NCI-H226 (cell line): ENCODE measurements at places on chromosomes 6 and 20.

DNA sequence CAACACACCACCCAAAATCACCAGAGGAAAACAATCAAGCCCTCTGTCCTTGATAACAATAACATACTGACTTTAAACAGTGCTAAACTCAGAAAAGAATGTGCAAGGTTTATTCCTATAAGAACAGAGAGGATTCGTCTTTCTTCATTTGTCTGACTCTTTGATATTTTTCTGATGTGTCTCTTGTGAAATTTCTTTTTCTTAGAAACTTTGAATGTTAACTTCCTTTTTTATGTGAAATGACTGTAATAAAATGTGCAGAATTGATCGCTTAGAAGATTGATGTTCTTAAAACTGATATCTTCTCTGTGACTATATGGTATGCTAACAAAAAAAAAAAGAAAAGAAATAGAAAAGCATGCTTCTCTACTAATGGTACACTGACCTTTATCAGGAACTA, 947.4 kb upstream of the CITED2 start:
- DNase-seq, result no peak

- no peak for DNase-seq
Observed at GRCh38 chr6:170124150-170124549, 166.7 kb downstream of the DLL1 start.

DNA sequence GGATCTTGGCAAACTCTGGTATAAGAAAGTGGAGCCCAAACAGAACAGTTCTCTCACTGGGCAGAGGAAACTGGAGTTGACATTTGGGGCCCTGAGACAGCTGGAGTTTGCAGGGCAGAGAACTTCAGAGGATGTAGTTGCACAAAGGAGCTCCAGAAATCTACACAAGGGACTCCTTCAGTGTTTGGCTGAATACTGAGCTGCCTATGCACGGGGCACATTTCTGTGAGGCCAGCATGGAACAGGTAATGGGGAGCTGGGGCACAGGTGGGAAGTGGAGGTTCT, 169.3 kb downstream of the ANKRD60 start:
- DNase-seq, result no peak

- DNase-seq, result peak; percentile 59
Observed at GRCh38 chr20:63536997-63537524, at the start of gene PTK6. TSS of gene PTK6 (minus strand) at chr20:63537376. CDS start at chr20:63537314, 62 bp downstream.

- DNase-seq, result no peak
Observed at GRCh38 chr20:63087872-63088680, 81.3 kb upstream of the BHLHE23 start.

- DNase-seq, result no peak
Observed at GRCh38 chr6:53199156-53199555, 50.5 kb upstream of the GCM1 start.

GRCh38 chr6:37168163-37168758, 1.7 kb upstream of the PIM1 start:
- DNase-seq, result no peak

- DNase-seq, result no peak
Observed at GRCh38 chr6:1621070-1621701, 11.5 kb downstream of the FOXC1 start.

DNA sequence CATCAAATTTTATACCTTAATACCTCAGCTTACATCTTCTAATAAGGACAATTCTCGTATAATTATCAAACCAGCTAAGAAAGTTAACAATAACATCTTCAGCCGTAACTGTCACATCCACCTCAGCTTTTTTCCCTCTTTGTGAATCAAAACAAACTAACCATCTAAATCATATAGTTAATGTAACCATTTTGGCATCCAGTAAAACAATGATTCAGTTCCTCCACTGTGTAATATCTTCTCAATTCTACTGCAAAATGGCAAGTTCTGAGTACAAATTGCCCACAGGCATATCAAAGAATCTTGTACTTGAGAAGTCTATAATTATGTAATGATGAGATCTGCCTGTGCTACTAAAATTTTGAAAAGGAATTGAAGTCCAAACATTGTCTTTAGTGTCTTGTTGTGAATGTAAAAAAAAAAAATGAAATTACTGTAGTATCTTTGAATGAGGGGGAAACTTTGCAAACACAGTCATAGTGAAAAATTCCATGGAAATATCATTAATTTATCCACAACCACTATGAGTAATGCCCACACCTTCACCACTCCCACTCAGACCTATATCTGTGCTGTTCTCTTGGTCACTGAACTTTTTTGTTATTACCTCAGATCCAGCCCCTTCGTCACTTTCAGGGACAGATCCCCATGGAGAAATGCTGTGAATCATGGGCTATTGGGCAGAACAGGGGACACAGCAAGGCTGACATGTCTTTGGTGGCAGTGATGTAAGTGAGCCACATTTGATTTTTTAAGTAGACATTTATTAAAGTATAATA, 178.6 kb upstream of the RAB32 start:
- DNase-seq, result peak; percentile 26

DNA sequence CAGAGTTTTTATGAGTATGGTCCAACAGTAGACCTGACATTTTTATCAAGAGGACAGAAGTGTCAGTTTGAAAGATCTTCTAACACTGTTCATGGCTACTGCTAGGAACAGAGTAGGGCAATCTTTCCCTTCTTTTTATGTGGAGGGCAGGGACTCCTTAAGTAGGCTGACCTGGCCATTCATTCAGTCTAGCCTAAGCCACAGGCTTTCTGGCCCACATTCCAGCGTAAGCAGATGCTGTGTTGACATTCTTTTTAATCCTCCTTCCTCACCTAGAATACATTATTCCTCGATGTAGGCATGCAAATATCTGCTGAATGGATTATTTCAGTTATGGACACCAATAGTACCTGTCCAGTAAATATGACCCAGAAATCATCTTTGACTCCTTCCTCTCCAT, 188.3 kb downstream of the ATXN1 start:
- no peak for DNase-seq

DNA sequence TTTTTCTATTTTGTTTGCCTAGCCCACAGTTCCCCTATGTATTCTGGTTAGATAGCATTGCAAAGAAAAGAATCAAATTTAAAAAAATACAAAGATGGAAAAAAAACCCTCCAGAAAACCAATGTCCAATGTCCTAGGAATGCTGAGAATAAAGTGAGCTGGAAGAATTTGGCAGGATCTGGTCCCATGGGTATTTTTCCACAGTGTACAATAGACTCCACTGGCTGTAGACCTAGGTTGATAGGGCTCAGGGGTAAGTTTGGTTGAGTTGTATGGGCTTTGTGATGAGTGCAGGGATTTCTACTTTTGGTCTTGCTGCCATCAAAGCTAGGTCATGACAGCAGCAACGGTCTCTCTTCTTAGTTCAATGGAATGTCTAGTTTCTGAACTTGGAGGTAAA, 41.5 kb downstream of the SLC22A2 start:
- no peak for DNase-seq

DNA sequence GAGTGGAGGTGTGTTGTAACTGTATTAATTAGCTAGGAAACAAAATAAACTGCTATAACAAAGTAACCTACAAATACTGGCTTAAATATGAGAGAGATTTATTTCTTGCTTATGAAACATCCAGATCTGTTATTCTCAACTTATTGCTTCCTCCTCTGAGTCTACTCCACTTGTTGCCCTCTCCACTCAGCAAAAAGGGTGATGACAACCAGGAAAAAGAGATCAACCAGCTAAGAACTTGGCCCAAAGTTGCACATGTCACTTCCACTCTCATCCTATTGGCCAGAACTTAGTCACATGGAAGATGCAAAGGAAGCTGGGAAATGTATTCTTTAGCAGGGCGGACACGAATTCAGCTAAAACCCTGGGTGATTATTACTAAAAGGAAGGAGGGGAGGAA, 5.2 kb upstream of the TP53RK start:
- no peak for DNase-seq

DNA sequence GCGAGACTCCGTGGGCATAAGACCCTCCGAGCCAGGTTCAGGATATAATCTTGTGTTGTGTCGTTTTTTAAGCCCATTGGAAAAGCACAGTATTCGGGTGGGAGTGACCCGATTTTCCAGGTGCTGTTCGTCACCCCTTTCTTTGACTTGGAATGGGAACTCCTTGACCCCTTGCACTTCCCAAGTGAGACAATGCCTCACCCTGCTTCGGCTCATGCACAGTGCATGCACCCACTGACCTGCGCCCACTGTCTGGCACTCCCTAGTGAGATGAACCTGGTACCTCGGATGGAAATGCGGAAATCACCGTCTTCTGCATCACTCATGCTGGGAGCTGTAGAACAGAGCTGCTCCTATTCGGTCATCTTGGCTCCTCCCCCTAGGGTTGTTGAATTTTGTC, 307.7 kb upstream of the DEFB115 start:
- DNase-seq, result no peak

- no peak for DNase-seq
Observed at GRCh38 chr6:30160008-30160784, 815 bp downstream of the TRIM10 start.

GRCh38 chr20:10063482-10063881, 28.7 kb downstream of the ANKEF1 start:
- DNase-seq, result no peak

DNA sequence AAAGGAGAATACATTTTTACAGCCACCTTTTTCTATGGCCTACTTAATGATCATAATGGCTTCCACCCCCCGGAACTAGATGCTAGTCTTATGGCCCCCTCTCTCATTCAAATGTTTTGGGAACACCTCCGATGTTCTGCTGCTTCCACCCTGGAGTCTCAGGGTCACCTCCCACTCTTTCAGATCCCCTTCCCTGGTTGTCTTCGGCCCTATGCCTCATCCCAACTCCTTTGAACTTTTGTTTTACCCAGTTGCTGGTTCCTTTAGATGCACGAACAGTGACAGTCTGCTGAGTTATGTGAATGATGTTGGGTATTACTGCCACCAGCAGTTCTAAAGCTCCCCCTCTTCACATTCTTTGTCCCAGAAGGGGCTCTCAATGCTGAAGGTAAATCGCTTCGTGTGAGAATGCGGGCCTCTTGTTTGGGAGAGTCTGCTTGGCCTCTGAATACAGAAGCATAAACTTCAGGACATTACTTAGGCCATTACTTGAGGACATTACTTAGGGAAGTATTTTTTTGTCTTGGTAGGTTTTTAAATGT, 309.1 kb downstream of the SOX4 start:
- DNase-seq, result no peak

- DNase-seq, result no peak
Observed at GRCh38 chr20:51412333-51412871, 130.1 kb downstream of the NFATC2 start.

GRCh38 chr6:159692303-159693127, 526 bp downstream of the SOD2 start:
- peak; percentile 32 for DNase-seq

- DNase-seq, result no peak
Observed at GRCh38 chr6:87281426-87281825, 41.0 kb upstream of the SMIM8 start.

DNA sequence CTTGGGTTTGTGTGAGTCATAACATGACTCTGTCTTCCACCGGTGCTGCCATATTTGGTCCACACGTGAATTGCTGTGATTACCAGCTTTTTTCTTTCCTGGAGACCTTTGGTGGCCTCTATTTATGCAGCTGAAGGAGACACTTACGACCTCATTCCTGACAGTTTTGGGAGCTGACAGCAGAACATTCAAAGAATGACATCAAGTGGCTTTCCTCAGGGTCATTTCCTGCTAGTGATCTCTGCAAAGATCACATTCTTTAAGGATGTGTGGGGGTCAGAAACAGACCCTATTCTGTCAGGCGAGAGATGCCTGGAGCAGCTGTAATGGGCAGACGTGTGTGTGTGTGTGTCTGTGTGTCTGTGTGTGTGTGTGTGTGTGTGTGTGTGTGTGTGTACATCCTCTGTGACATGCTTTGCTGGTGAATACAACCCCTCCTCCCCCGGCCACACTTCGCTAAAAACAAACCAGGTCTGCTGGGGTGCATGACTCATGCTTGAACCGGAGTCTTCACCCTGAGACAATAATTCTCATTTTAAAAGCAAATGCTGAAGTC, 115.6 kb downstream of the TMEM170B start:
- peak; percentile 75 for DNase-seq

- peak; percentile 11 for DNase-seq
Observed at GRCh38 chr6:22826961-22827360, 257.6 kb downstream of the HDGFL1 start.

GRCh38 chr20:46350201-46350985, 42.1 kb upstream of the CDH22 start:
- peak; percentile 14 for DNase-seq

DNA sequence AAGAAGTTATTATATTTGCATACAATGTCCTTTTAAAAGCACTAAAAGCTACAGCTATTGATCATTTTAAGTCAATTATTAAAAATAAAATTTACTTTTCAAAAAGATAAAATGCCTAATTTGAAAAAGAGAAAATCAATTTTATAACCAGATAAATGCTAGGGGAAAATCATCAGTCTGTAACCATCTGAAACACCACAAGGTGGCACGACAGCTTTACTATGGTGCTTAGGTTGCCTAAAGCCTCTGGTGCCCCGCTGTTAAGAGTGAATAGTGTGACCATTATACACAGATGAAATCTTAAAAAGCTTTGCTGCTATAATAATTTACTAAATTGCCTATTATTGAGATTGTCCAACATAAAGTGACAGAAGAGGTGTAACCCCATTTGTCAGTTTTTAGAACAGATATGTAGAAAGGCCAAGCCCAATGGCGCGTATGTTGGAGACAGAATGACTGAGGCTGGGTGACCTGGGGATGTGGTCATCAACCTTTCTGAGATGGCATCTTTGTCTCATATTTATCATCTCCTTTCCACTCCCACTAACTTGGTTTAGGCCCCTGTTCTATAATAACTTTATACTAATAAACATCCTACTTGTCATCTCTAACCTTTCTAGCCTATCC, 100.8 kb downstream of the MOXD1 start:
- DNase-seq, result no peak

DNA sequence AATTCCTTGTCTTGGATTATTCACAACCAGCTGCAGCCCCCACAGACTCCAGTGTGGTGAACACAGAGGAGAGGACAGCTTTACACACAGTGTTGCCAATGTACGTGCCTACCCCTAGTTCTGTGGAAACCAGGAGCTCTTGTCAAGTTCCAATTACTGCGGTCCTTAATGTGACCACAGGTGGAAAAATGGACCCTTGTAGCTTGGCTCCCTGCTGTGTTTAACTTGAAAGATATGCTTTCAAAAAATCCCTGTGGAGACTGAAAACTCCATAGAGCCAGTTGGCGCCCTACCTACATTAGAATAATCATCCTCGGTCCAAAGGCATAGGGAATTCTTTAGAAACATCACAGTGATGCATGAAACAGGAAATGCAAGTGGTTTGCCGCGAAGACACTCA, 118.3 kb upstream of the SLC22A23 start:
- DNase-seq, result no peak
